ENCODE measurements at places on chromosomes 4 and X. TPM values are rescaled to one million over a fixed set of nuclear protein-coding genes. Genes with fewer than 3 reads are reported as not detected.

The ZNF157 gene
- polyA plus RNA-seq = 0.61 TPM

DNA sequence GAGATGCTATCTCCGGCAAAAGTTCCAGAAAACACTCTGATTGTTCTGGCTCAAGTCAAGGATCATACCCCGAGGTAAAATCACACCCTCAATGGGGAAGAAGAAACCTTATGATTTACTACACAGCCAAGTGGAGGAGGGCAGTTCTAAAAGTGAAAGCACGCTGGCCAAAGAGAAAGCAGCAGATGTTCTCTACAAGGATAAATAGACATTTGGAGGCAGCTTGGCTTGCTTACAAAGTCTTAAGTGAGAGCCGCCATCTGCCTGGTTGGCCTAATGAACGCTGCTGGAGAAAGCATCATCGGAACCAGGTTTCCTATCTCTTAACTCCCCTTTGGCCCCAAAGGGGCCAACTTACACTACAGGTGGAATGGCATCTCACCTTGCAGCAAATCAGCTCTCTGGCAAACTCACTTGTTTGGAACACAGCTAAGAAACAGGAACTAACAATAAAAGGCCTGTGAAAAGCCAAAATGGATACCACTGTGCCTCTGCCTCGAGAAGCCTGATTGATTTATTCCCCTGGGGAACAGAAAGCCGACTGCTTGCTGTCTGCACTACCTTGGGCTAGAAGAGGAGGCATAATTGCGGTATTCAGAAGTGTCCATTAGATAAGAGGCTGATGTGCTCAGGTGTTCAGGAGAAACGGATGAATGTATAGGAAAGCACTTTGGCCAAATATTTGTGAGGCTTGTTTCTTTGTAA, 22.8 kb downstream of the FRAS1 start:
- no peak for DNase-seq

DNA sequence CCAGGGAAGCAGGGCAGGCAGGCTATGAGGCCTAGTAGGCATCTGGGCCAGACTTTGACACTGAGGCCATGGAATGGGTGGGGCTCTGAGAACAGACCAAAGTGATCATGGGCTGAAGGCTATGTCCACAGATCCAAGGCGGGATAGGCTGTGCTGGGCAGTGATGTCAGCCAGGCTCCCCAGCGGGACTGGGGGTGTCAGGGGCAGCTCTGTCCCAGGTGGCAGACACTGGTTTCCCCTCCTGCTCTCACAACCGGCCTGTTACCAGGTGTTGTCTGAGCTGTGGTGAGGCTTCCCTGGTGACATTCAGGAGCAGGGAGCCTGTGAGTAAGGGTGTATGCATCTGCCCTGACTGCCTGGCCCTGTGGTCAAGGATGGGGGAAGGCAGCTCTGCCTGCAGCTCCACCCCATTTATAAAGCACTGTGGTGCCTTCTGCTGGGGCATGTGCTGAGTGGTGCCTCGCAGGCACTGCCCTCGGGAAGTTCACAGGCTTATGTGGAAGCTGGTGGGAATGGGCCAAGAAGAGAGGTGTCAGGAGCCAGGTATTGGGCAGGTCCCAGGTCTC, 2.9 kb downstream of the IL9R start:
- DNase-seq = no peak

- no peak for DNase-seq
Observed at GRCh38 chr4:1731180-1731579, 9.9 kb downstream of the TACC3 start.

Data from naive thymus-derived CD8-positive, alpha-beta T cell (primary cell).